ENCODE measurements at places on chromosomes 13 and 19. TPM values are rescaled to one million over a fixed set of nuclear protein-coding genes. Genes with fewer than 3 reads are reported as not detected.

The UHRF1 gene
- 2.3 TPM for total RNA-seq

The CGB5 gene
- not detected for total RNA-seq

The TNNI3 gene
- total RNA-seq, result not detected

The CACNG6 gene
- not detected for total RNA-seq

All from fibroblast of the aortic adventitia (primary cell).